Right renal pelvis (tissue), 4 donors: ENCODE measurements at places on chromosomes 16 and 17.
A peak's percentile ranks its signal among the peaks of the same experiment; 100 is the strongest.

GRCh38 chr16:86783636-86784626 lies 205.6 kb downstream of the FOXL1 start:
- DNase-seq, result no peak

GRCh38 chr16:84091460-84091859 lies 25.3 kb downstream of the MBTPS1 start:
- DNase-seq, result no peak

- DNase-seq, result no peak
Observed at GRCh38 chr17:50432125-50432762, 6.2 kb downstream of the ACSF2 start.

- DNase-seq, result no peak
Observed at GRCh38 chr17:72656130-72656763, 436.2 kb downstream of the SLC39A11 start.

- DNase-seq, result no peak
Observed at GRCh38 chr16:62963846-62964245, 927.6 kb upstream of the CDH8 start.

DNA sequence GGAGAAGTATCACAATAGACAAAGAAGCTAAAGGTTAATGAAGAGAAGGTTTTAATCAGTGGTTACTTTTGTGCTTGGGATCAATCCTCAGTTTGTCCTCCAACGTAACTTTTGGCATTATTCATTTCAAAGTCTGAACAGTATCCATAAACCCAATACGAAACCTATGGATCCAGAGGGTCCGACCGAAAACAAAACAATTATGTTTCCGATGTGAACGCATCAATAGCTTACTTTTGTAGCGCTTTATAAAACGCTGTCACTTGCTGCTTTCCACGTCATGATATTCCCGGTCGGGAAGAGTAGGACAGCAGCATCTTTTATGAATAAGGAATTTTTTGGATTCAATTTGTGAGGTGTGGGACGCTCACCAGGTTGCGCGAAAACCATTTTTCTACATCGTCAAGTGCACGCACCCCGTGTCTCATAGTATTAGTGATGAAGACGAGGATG lies 383.8 kb downstream of the ZFHX3 start:
- DNase-seq, result no peak

DNA sequence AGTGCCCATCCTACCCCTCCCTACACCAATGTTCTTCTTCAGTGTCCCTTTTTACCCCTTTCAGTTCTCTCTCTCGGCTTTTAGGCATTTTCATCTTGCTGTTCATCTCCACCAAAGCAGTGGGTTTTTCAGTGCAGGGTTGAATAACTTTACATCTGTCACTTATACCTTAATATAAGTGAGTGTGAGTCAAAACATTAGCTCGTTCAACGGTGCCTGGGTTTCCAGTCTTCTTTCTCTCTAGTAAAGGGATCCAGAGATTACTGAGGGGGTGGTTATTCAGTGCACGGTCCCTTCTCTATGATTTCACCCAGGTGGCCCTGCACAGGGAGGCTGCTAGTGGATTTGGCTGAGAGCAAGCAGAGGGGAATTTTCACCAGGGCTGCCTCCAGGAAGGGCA lies 210.6 kb upstream of the CDH5 start:
- DNase-seq, result no peak

GRCh38 chr17:30035369-30035768 lies 81.2 kb upstream of the NSRP1 start:
- DNase-seq, result no peak

DNA sequence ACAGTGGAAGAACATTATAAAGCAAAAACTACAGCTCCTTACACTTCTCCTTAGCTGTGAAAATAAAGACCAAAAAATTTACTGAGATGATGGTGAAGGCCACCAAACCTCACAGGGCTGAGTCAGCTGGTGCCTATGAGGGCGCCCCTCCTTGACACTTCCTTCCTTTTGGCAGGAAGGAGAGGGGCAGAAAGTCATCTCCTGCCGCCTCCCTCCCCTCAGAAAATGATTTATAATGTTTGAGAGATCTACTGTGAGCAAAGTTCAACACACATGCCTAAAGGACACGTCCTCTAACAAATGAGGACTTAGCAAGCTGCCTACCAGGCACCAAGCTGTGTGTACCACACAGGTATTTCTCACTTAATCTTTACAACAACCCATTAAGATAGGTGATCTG lies 245.7 kb downstream of the PRKCA start:
- DNase-seq, result no peak

DNA sequence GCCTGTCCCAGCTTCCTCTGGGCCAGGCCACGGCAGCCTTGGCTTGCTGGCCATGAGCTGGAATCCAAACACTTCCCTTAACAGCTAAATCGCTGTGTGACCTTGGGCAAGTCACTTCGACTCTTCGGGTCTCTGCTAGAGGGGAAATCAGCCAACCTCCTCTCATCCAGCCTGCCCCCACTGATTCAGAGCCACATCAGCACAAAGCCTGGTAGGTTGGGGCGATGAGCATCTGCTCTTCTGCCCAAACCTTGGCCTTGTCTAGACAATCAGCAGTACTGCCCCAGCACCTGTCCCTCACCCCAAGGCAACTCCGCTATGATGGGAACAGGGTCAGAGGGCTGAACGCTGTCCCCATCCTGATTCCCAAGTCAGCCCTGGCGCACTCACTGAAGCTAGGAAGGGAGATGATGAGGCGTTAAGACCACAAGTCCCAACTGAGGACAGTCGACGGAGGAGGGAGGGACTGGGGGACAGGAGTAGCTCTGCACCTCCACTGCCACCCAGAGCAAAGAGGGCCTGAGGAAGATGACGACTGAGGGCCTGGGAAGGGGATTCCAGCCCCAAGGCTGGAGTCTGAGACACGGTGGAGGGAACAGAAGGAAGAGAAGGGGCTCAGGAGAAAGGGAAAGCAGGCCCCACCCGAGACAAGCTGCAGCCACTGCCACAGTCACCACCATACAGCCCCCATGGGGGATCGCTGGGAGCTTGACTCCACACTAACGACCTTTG lies 1.3 kb downstream of the CLUH start:
- DNase-seq, result no peak

DNA sequence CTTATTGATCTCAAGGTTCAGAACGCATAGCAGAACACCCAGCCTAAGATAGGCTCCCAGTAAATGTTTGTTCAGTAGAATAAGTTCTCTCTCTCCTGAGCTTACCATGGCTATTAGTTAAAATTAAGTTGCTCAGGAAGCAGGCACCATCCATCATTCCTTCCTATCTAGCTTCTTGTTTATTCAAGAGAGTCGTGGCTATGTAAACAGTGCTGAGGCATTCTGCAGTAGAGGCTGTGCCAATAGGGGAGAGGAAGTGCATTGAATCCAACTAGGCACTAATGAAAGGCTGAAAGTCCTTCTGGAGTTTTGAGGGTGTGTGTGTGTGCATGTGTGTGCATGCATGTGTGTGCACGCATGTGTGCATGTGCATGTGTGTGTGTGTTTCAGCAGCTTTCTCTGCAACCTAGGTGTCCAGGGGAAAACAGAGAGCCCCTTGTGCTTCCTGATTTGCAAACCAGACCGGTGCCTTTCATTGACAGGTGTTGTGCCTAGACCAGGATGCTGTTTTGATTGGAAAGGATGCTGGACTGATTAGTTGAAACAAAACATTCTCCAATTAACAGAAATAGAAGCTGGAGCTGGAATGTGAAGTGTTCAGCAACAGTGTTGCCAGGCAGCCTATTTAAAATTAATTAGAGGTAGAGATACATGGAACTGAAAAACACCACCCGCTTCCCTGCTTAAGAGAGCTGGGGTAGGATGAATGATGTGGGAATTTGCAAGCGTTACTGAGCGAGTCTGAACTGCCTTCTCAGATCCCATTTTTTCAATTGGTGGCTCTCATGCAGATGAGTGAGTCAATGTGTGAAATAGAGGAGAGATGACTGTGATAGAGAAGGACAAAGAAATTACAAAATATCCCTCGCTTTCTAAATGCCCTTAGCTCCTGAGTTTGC lies 103.3 kb upstream of the CLEC3A start:
- DNase-seq, result peak; percentile 36

- DNase-seq, result no peak
Observed at GRCh38 chr16:84003038-84003437, 35.0 kb downstream of the NECAB2 start.
